Prostate gland (tissue), 2 donors: ENCODE measurements at places on chromosomes 3 and 15. TPM values are rescaled to one million over a fixed set of nuclear protein-coding genes. Genes with fewer than 3 reads are reported as not detected.

SIN3A gene
- 51.0 TPM for total RNA-seq

ACKR2 gene
- 0.55 TPM for total RNA-seq

SKOR1 gene
- 1.7 TPM for total RNA-seq

HYAL1 gene
- 2.0 TPM for total RNA-seq

ANKRD63 gene
- total RNA-seq, result not detected

GPR149 gene
- total RNA-seq, result 0.09 TPM

CNTN6 gene
- total RNA-seq, result not detected

VPS13C gene
- 60.2 TPM for total RNA-seq

ROPN1B gene
- total RNA-seq, result 27.8 TPM

FANCD2OS gene
- total RNA-seq, result 2.3 TPM

CELSR3 gene
- 6.4 TPM for total RNA-seq

TPRG1 gene
- 1.7 TPM for total RNA-seq

UBE2Q2 gene
- total RNA-seq, result 33.1 TPM

AHSG gene
- not detected for total RNA-seq
